Activated CD4-positive, alpha-beta T cell treated with anti-CD3 and anti-CD28 coated beads, Interleukin-2, amount 50 U/mL, for 1 hour (primary cell): ENCODE measurements at places on chromosomes 2 and 18.

DNA sequence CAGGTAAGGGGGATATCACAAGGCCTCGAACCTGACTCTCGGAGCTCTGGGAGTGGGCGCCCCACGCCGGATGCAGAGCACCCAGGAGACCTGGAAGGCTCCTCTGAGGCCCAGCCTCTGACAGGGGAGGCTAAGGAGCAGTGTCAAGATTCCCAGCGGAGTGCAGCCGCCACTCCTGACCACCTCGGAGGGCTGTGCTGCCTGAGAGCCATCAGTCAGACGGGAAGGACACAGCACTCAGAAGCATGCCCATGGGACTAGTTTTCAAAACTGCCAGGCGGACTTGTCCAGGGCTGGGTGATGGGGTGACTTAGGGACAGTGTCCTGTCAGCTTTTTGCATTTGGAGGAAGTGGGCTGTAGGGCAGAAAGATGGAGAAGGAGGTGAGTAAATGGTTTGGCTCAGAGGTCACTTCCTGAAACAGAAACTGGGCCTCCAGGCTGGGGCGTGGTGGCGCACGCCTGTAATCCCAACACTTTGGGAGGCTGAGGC is 34.6 kb upstream of the B3GNT7 start:
- DNase-seq, result no peak

DNA sequence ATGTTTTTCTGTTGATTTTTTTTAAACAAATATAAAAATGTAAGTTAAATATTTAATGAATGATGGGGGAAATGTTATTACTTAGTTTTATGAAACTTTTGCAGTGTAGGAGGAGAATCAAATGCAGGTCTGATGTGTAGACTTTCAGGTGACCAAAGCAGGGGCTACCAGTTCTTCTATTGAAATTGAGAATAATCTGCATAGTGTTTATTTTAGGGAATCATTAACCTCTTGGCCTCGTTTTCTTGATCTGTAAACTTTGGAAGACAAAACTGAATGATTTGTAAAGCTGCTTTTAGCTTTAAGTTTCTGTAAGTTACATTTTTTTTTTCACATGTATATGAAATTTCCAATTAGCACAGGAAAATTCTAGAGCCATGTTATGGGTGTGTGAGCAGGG is 99.2 kb downstream of the R3HDM1 start:
- DNase-seq, result no peak

- DNase-seq, result no peak
Measured at GRCh38 chr18:70181015-70181414, 24.5 kb downstream of the RTTN start.

DNA sequence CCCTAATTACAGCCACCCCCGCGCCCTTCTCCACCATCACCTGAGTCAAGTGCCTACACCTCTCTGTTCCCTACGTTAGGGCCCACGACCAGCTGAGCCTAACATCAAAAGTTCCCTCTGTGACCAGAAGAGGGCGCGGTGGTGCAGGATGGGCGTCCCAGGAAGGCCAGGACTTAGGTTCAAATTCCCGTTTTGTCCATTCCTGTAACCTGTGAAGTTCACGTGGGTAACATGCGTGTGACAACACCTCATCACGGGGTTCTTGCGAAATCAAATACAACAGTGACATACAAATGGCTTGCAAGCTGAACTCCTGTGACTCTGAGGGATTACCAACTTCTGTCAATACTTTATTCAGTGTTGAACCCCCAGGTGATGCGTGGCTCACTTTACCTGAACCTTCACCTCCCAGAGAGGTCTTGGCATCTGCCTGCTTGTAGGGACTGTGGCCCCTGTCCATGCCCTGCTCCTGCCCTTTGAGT is 207.9 kb downstream of the ARL4C start:
- DNase-seq, result peak; percentile 77

GRCh38 chr2:70991742-70992141 is 2.9 kb downstream of the TEX261 start:
- no peak for DNase-seq

GRCh38 chr2:29189052-29189451 is 73.8 kb downstream of the CLIP4 start:
- peak; percentile 27 for DNase-seq

GRCh38 chr18:9323750-9324445 is 10.7 kb upstream of the TWSG1 start:
- DNase-seq, result no peak

DNA sequence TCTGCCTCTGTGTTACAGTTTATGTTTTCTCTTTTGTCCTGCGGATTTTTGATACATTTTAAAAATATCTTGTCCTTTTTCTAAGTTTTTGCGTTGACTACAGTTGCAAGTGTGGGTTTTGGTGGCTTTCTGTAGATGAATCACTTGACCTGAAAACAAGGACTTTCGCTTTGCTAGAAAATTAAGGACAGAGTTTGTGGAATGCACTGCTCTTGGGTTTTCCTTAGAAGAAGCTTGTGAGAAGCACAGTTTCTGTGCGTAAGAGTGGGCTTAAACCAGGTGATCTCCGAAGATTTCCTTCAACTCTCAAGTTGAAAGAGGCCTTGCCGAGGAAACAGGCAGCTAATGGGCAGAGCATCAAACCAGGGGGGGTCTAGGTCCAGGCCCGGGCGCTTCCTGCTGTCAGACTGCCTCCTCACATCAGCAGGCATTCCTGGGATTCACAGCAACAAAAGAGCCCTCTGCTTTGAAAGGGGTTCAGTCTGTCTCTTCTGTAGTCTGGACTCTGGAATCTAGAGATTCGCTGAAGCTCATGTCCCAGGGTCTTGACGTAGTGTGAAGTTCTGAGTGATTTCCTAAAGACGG is 17.3 kb downstream of the NCK2 start:
- DNase-seq, result no peak
